ENCODE measurements at places on chromosomes 4 and X. TPM values are rescaled to one million over a fixed set of nuclear protein-coding genes. Genes with fewer than 3 reads are reported as not detected.

The BMP3 gene
- total RNA-seq, result not detected

The GLOD5 gene
- not detected for total RNA-seq

The ADH1B gene
- total RNA-seq, result not detected

The PAGE4 gene
- not detected for total RNA-seq

The CENPI gene
- 39.6 TPM for total RNA-seq

The STOX2 gene
- total RNA-seq, result not detected

The SFRP2 gene
- not detected for total RNA-seq

The UGT8 gene
- total RNA-seq, result not detected

The HELQ gene
- 17.5 TPM for total RNA-seq

The INTU gene
- 0.37 TPM for total RNA-seq

The GLRA3 gene
- total RNA-seq, result not detected

The BLOC1S4 gene
- total RNA-seq, result 19.6 TPM

The STK32B gene
- total RNA-seq, result not detected

The FGB gene
- not detected for total RNA-seq

The CTAG1B gene
- total RNA-seq, result not detected

The TMEM31 gene
- total RNA-seq, result not detected

The MID2 gene
- total RNA-seq, result 1.8 TPM

The TRIML2 gene
- not detected for total RNA-seq

The FRMPD4 gene
- not detected for total RNA-seq

The CDS1 gene
- not detected for total RNA-seq

The CYLC1 gene
- not detected for total RNA-seq

The SYP gene
- 2.6 TPM for total RNA-seq

The CLDN22 gene
- not detected for total RNA-seq

The DTHD1 gene
- 0.26 TPM for total RNA-seq

The GBA3 gene
- total RNA-seq, result not detected

The ADH7 gene
- total RNA-seq, result not detected

The SHROOM3 gene
- not detected for total RNA-seq

The SSX1 gene
- total RNA-seq, result not detected

The CHRDL1 gene
- not detected for total RNA-seq

The PDGFC gene
- total RNA-seq, result not detected

The GRPEL1 gene
- 49.4 TPM for total RNA-seq

The SPANXA1 gene
- total RNA-seq, result not detected

The CFI gene
- total RNA-seq, result not detected

The GAGE12H gene
- total RNA-seq, result not detected

The TRIM61 gene
- total RNA-seq, result 1.8 TPM

The TMPRSS11F gene
- total RNA-seq, result not detected

The ZDHHC15 gene
- total RNA-seq, result not detected

The TLL1 gene
- total RNA-seq, result not detected

The SSX2 gene
- not detected for total RNA-seq

The IL9R gene
- total RNA-seq, result 66.8 TPM

The ETDB gene
- total RNA-seq, result not detected

The MAGEA2B gene
- not detected for total RNA-seq

The GPRASP2 gene
- total RNA-seq, result 0.16 TPM

The GLRA2 gene
- total RNA-seq, result not detected

The FATE1 gene
- total RNA-seq, result not detected

The ACSL1 gene
- total RNA-seq, result 7.5 TPM

The ARMCX4 gene
- 1.2 TPM for total RNA-seq

The XK gene
- total RNA-seq, result not detected

Measured in activated CD8-positive, alpha-beta T cell treated with anti-CD3 and anti-CD28 coated beads, Interleukin-2, amount 10 ng/mL, durations not matched to agents 7 days and 5 days (primary cell).